ENCODE measurements at places on chromosomes 2 and 18.

DNA sequence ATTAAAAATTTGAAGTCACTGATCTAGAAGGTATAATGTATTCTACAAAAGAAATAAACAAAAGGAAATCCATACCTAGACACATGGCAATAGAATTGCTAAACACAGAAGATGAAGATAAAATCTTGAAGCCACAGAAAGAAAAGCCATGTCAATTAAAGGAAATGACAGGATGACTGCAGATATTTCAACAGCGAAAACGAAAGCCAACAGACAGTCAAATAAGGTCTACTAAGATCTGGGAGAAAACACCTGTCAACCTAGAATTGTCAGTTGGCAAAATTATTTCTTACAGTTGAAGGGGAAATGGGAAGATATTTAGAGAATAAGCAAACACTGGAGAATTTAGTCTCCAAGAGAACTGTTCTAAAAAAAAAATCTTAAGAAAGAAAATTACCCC is 39.2 kb downstream of the NETO1 start:
- no peak for DNase-seq

DNA sequence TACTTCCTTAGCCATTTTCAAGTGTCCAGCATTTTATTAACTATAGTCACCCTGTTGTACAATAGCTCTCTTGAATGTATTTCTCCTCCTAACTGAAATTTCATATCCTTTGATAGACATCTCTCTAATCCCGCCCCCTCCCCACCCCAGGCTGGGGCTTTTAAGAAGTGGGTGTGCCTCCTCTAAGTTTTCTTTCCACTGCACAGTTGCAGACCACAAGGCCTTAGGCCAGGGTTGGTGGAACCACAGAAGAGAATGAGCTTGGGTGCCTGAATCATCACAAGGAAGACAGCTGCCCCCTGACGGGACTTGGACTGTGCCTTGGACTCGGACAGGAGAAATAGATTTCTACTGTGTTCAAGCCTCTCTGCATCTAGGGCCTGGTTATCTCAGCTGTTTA is 193.4 kb downstream of the HAUS1 start:
- peak; percentile 24 for DNase-seq

DNA sequence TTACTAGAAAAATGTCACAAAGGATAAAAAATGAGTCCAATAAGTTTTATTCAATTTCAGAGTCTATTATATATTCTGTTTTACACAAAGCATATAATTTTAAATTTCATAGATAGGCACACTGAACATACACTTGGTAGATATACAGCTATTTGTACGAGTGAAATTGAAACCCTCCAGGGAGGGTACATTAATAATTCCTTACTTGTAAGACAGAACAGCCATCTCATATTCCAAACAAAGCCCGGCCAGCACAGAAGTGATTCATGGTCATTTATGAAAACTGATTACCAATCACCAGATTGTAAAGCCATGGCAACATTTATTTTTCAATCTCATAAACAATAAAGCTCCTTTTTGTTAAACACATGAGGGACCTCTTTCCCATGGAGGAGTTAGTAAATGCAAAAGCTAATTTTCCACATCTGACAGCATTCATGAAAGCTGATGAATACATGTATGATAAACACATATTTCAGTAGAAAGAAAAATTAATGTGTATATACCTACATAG is 190.6 kb downstream of the TDRD15 start:
- no peak for DNase-seq

- peak; percentile 15 for DNase-seq
These were observed 45.4 kb downstream of the LCT start for GRCh38 chr2:135791418-135792190.

- DNase-seq, result no peak
These were observed 82.7 kb upstream of the POMC start for GRCh38 chr2:25251071-25251421.

- no peak for DNase-seq
These were observed 638.7 kb downstream of the ZEB2 start for GRCh38 chr2:143881246-143881645.

GRCh38 chr18:25141886-25142285 is 210.1 kb downstream of the ZNF521 start:
- no peak for DNase-seq

DNA sequence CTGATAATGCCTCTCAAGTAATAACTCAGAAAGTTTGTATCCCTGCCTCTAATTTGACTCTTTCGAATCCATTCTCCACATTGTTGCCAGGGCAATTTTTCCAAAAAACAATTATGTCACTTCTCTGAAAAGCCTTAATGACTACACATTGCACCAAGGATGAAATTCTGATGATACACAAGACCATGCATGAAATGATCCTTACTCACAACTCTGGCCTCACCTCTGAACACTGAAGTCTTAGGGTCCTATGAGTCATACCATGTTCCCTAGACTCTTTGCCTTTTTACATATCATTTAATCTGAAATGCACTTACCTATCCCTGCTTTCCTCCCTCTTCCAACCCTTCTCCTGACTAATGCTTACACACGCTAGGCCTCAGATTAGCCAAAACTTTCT is 51.0 kb downstream of the WDPCP start:
- DNase-seq, result no peak

GRCh38 chr2:132620115-132620514 is 49.9 kb downstream of the LYPD1 start:
- DNase-seq, result peak; percentile 39

DNA sequence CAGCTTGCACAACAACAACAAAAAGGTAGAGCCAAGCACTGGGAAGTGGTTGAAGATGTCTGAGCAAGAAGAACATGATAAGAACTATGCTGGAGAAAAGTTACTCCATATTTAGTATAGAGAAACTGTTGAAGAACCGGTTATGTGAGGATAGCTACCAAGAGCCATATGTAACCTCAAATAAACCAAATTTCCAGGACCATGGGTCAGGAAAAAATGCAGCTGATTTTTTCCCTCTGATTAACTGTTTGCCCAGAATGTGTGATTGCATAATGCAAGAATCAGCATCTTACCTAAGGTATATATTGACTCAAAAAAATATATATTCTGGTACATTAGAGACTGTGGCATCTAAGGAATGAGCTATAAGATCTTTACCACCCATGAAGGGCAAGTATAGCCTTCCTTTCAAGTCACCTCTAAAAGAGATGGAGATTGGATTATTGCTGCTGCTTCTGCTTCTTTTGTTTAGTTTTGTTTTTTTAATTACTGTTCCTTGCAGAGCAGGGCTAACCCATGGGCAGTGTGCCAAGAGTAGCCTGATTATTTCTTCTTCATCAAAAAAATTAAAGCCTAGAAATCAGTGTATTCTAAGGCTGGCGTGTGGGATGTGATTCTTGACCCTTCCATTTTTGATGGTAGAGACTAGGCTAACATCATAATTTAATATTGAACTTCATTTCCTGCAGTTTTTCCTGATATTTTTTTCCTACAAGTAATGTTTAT is 76.9 kb upstream of the MAP3K20 start:
- DNase-seq, result no peak

- no peak for DNase-seq
These were observed 46.8 kb downstream of the RHBDD1 start for GRCh38 chr2:226882606-226883005.

GRCh38 chr2:151297882-151298281 is 8.4 kb upstream of the NMI start:
- no peak for DNase-seq

GRCh38 chr2:151905963-151906632 is 77.9 kb upstream of the ARL5A start:
- no peak for DNase-seq

DNA sequence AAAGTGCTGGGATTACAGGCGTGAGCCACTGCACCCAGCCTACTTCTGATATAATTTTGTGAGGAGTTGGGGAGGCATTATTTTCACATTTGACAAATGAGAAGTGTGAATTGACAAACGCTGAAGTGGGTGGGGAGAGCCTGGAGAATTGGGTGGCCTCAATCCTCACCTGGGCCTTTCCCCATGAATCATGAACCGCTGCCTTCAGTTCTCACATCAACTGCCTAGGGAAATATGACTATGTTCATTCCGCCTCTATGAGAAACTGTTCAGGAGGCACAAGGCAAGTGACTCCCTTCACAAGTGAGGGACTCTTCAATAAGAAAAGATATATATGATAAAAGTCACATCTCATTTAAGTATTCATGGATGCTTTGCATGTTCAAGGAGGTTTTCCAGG is 96.6 kb upstream of the RND3 start:
- DNase-seq, result no peak

DNA sequence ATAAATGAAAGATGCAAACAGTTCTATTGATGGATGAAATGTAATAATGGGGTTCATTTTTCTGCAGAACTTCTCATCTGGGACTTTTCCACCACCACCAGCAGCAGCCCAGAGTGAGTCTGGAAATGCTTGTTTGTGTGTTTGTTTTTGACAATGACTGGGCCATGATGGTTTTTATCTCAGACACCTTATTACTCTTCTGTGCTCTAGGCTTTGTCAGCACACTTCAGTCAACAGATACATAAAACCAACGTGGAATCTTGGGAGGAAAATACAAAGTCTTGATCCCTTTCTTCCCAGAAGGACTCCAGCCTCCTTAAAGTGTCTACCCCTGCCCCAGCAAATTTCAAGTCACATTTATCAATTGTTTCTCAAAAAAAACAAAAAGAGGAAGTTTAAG is 134.0 kb downstream of the MREG start:
- no peak for DNase-seq

DNA sequence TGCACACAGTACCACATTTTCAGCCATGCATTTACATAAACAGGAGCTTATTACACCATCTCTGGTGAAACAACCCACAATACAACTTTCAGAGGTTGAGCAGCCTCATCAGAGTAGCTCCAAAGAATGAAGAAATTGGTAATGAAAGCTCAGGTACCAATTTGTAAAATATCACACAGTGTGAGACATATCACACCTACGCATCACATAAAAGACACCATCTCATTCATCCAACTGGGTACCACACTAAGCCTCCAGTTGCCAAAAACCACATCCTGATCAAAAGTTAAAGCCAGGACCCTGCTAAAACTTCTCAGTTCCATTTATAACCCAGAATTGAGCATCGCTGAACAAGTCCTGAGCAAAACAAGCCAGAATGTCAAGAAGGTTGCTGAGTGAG is 4.6 kb downstream of the TMEM163 start:
- no peak for DNase-seq

DNA sequence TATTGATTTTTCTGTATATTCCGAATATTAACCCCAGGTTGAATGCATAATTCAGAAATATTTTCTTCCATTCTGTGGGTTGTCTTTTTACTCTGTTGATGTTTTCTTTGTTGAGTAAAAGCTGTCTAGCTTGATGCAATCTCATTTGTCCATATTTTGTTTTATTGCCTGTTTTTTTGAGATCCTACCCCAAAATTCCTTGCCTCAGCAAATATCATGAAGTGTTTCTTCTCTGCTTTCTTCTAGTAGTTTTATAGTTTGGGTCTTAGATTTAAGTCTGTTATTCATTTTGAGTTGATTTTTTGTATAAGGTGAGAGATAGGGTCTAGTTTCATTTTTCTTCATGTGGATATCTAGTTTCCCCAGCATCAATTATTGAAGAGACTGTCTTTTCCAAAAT is 467.9 kb upstream of the GCFC2 start:
- no peak for DNase-seq

GRCh38 chr2:66428986-66429612 is 5.8 kb upstream of the MEIS1 start:
- no peak for DNase-seq

GRCh38 chr2:112772322-112772721 is 7.9 kb upstream of the CKAP2L start:
- DNase-seq, result no peak

- DNase-seq, result no peak
These were observed 269.9 kb upstream of the SETBP1 start for GRCh38 chr18:44410740-44411139.

GRCh38 chr2:215911301-215912085 is 101.9 kb downstream of the MREG start:
- no peak for DNase-seq

- no peak for DNase-seq
These were observed 3.8 kb downstream of the ONECUT2 start for GRCh38 chr18:57438743-57439608.

GRCh38 chr2:241376808-241377207 is 20.7 kb downstream of the FARP2 start:
- no peak for DNase-seq

- no peak for DNase-seq
These were observed 202.2 kb downstream of the TCF4 start for GRCh38 chr18:55385770-55386169.

- peak; percentile 61 for DNase-seq
These were observed 67.9 kb downstream of the DGKD start for GRCh38 chr2:233422050-233422639.

DNA sequence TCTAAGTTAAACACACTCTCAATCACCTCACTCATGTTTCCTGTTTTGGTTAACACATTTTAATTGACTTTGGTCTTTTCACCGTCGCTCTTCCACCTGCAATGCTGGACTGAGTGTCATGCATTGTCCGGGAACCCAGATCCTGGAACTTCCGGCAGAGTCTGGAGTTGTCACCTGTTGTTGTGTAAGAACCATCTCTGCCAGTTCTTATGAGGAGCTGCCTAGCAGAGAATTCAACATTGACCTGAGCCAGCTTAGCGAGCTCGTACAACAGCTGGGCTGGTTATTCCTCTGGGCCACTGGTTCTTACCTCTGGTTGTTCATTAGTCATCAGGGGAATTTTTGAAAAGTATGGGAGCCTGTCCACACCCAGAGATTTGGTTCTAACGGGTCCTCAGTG is 75.7 kb downstream of the BCL2L11 start:
- DNase-seq, result no peak

DNA sequence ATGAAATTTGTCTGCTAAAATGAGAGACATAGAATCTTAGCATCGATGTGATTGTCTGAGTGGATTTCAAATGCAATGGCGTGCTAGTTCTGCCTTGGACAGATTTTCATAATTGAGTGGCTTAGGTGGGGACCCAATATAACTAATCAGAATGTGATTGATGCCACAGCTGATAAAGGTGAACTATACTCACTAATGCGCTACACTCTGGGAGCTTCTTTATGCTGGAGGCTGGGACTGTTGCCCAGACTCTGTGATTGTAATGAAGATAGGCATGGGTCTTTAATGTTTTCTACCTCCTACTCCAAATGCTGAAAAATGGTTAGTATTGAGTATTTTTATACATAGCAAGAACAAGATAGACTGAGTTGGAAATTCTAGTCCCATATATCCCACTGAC is 339.5 kb upstream of the SLC39A10 start:
- DNase-seq, result no peak

DNA sequence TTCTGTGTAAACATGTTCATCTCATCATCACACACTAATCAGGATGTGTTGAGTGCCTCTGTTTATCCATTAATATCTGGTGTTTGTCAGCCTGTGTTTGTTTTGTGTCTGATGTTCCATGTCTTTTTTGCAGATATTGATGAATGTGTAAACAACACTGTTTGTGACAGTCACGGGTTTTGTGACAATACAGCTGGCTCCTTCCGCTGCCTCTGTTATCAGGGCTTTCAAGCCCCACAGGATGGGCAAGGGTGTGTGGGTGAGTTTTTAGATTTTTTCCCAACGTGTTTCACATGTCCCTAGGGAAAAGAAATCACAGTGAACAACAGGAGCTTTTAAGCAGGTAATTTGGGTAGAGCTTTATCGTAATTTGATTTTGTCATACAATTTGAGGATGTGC is 133.7 kb upstream of the RASGRP3 start:
- DNase-seq, result no peak
